Stimulated activated CD8-positive, alpha-beta memory T cell treated with anti-CD3 and anti-CD28 coated beads, Interleukin-7, amount 100 ng/mL, for 1 hour (primary cell): ENCODE measurements at places on chromosomes 16 and 17.

DNA sequence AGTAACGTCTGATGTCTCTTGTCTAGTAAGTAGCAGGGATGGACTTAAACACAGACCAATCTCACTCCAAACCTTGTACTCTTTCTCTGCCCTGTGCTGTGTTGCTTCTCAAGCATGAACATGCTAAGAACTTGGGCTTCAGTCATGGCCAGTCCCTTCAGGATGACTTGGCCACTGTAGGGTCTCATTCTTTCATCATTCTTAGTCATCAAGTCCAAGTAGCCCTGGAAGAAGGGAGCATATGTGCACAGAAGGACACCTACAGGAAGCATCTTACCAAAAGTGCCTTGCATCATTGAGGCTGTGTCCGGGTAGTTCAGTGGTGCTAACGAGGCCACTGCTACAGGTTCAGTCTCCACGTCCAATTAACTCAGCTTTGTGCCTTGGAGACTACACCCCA lies 80.7 kb downstream of the CDK5R1 start:
- no peak for DNase-seq

GRCh38 chr17:34291721-34292348 lies 6.3 kb downstream of the CCL11 start:
- DNase-seq: no peak

DNA sequence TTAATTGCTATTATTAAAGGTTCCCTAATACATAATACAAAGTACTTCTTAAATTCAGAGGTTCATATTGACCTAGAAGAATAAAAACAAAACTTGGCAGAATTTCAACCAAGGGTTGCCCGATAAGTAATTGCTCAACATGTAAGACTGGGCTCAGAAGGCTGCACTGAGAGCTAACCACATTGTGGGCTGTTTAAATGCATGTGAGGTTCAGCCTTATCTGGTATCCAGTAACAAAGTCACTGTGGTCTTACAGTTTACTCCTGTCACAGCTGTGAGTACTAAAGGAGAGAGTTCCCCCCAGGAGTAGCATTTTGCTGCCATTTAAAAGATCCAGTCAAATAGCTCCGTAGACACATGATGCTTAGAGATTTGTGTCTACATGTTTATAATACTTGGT lies 1.6 kb upstream of the DHRS11 start:
- DNase-seq: no peak

- DNase-seq: no peak
These were observed 24.6 kb downstream of the CCDC182 start for GRCh38 chr17:57720386-57721035.

DNA sequence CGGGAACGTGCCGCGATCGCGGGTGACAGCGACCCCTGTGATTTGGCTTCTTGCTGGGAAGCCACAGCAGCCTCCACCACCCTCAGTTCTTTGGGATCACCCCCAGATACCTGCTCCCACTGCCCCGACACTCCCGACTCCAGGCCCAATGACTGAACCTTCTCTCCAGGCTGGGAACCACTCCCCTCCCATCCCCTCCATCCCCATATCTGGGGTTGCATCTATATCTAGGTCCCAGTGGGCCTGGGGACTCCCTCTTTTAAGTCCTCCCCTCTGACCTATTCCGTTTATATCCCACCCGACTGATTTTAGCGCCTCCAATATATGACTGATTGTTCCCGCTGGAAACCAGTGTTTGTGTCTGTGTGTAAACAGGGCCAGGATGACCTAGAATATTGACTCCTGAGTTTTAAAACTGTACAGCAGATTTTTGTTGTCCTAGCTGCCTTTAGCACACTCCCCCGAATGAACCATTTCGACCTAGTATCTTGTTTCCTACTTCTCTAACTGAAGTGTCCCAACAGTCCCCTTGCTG lies 667 bp downstream of the PSMD3 start:
- no peak for DNase-seq

DNA sequence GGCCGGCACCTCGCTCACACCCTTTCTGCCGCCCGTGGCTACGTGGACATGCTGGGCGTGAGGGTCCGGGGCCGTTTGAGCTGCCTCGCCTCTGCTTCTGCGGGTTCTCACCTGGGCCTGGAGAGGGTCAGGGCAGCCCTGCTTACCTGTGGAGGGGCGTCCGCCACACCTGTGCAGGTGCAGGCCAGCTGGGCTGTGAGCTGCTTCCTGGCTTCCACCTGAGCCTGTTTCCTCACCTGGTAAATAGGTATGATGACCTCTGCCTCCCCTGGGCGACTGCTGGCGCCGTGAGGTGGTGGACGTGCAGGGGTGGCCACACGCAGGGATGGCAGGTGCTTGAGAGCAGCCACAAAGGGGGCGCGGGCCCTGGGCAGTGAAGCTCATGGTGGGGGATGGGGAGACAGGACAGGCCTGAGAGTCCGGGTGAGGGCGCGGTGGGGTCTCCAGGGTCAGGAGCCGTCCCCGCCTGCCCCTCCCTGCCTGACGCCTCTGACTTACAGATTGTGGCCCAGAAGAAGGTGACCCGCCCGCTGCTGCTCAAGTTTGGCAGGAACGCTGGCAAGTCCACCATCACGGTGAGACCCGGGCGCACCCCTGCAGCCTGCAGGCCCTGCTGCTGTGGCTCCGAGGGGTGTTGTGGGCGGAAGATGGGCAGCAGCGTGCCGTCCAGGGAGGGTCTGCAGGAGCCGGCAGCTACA lies 7.8 kb downstream of the CPNE7 start:
- DNase-seq: no peak

DNA sequence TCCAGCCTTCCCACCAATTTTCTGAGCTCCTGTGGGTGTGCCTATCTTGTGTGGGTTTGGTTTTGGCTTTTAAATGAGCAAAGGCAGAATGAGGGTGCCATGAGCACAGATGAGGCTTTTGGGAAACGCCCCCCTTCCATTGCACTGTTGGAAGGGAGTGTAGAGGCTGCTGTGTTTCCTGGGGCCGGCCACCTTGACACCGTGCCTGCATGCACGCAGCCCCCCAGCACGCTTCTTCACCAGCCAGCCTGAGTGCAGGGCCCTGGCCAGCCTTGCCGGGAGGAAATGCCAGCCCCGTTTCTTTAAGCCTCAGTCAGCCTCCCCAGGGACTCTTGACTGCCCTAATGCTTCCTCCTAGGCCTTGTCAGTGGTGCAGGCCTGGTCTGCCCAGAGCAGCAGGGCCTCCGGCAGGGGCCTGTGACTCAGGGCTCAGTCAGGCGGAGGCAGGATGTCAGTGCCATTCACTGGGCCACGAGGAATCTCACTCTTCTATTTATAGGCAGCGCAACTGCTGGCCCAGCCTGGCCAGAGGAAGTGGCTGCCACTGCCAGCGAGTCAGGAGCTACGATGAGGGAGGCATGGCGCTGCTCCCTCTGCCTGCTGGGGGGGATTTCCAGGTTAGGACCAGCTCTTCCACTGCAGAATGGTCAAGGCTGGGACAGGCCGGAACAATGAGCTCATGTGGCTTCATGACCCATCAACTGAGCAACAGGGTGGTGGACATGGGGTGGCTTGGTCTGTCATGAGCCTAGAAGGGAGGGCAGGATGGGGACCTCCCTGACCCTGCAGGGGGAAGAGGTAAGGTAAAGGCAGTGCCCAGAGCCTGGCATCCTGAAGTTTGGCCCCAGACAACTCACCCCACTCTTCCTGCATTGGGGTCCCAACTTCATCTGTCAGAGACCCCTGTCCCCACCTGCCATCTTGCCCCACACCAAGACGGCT lies 205.2 kb downstream of the RAB11FIP4 start:
- no peak for DNase-seq

DNA sequence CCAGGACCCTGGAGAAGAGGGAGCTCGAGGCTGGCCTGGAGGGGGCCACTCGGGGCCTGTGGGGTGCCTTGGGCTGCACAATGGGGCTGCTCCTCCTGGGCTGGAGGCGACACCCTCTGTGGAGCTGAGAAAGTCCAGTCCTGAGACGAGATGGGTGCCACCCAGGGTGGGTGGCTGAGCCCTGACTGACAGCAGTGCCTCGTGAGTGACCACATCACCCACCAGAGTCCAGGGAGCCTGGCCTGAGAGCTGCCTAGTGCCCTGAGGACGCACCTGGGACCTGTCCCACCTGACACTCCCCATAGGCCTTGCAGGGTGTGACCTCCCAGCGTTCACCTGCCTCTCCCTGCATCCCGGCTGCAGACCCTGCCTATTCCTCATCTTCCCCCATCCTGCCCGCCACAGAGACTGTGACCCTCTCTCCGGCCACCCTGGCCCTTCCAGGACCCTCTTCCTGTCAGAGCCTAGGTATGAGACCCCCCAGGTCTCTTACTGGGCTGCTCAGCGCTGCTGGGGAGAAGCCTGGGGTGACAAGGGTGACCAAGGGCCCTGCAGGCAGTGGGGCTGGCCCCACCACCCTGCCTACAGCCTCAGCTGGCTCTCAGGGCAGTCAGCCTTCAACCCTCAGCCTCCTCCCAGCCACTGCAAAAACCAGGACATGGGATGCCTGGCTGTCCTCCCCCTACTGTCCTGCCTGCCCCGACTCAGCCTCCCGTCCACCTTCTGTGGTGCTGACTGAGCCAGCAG lies 41.2 kb downstream of the TNFRSF13B start:
- DNase-seq: no peak

DNA sequence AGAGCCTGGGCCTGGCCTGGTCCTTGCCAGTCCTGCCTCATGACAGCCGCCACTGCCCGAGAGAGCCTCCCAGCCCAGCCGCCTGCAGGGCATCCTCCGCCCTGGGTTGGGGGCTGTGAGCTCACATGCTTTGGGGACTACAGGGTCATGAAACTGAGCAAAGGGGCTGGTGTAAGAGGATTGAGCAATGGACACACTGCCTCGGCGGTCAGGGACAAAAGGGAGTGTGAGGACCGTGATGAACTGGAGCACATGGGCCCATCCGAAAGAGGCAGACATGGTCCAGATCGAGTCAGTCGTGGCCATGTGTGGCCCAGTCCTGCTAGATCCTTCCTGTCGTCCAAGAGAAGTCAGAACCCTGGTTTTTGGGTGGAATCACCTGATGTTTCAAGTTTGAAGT lies 52.3 kb downstream of the GSG1L start:
- no peak for DNase-seq

- no peak for DNase-seq
These were observed 8.5 kb downstream of the EFCAB3 start for GRCh38 chr17:62388856-62389255.

DNA sequence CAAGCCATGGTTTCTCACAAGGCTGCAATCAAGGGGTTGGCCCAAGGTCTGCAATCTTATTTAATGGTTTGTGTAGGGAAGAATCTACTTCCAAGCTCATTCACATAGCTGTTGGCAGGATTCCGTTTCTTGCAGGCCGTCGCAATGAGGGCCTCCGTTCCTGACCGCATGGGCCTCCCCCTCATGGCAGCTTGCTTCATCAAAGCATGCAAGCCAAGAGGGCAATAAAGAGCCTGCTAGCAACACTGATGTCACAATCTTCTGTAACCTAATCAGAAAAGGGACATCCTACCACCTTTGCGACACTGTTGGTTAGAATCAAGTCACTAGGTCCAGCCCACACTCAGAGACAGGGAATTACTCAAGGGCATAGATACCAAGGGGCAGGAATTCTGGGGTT lies 95.5 kb downstream of the CCT6B start:
- no peak for DNase-seq

DNA sequence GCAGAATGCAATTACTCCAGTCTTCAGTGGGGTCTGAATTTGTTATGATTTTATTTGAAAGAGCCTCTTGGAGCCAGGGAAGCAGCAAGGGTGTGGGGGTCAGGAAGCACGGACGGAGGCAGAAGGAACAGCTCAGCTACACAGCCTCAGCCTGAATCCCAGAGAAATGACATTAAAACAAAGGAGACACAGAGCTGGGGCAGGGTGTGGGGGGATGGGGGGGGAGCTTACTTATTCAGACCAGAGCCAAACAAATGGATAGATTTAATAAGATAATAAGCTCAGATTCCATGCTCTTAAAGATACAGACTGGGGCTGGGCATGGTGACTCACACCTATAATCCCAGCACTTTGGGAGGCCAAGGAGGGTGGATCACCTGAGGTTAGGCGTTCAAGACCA lies 195.3 kb downstream of the ZNF423 start:
- no peak for DNase-seq
